ENCODE measurements at places on chromosomes 11 and 22. TPM values are rescaled to one million over a fixed set of nuclear protein-coding genes. Genes with fewer than 3 reads are reported as not detected.

DNA sequence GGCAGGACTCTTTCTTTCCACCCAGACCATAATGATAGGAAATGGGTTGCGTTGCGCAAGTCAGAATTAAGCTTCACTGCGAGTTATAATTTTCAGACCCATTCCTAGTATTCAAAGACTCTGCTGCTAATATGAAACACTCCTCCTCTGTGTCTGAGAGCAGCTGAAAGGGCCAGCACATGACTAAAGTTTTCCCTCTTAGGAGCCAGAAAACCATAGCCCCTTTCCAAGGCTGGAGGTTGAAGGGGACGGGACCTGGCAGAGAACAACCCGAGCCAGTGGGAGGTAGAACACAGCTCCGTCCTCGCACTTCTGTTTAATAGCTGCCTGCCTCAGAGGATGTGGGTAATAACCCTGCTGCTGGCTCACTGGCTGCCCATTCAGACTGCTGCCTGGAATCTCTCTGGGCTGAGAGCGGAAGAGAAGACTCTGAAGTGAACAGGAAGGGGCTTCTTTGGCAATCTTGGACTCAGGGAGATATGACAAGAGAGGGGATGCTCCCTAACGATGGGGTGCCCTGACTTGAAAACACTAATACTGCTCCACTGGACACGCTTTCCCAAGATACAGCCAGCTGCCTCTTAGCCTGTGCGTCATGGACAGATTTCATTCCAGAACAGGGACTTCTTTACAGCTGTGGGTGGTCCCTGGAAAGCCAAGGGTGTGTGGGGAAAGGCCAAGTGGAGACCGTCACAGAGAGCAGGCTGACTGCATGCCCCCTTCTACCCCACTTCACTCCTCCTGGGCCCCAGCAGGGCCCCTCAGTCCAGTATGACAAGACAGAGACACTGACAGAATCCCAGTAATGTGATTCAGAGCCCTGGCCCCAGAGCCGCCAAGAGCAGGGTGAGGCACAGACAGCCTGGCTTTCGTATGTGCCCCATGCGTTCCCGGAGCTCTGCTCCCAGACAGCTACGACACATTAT lies 156.9 kb downstream of the FEZ1 start:
- no peak for DNase-seq
- H3K27me3 ChIP-seq, result peaks cover 82% of the 10 kb centered on the region
- no peaks in the 10 kb centered on the region for H3K36me3 ChIP-seq
- no peak overlapping the region for H3K27ac ChIP-seq
- no peak overlapping the region for H3K4me3 ChIP-seq
- H3K4me1 ChIP-seq, result no peaks in the 10 kb centered on the region

GRCh38 chr11:35479731-35480130 lies 45.7 kb downstream of the PAMR1 start:
- no peaks in the 10 kb centered on the region for H3K27me3 ChIP-seq
- H3K27ac ChIP-seq, result no peak overlapping the region
- no peak overlapping the region for H3K4me3 ChIP-seq
- H3K36me3 ChIP-seq, result no peaks in the 10 kb centered on the region
- peaks cover 11% of the 10 kb centered on the region for H3K4me1 ChIP-seq
- no peak for DNase-seq

OR5M11 gene
- total RNA-seq, result not detected

- H3K27me3 ChIP-seq, result no peaks in the 10 kb centered on the region
- peak within 1 kb of the TSS; percentile 79 for H3K27ac ChIP-seq
- H3K4me3 ChIP-seq, result peak within 1 kb of the TSS; percentile 29
- DNase-seq, result peak; percentile 76
- peaks cover 19% of the 10 kb centered on the region for H3K4me1 ChIP-seq
- H3K36me3 ChIP-seq, result no peaks in the 10 kb centered on the region
Measured at GRCh38 chr11:120137611-120138521, at the start of gene TRIM29. Gene TRIM29, minus strand, starts transcription at chr11:120138113. Its CDS starts 82 bp downstream, at chr11:120138031.

DNA sequence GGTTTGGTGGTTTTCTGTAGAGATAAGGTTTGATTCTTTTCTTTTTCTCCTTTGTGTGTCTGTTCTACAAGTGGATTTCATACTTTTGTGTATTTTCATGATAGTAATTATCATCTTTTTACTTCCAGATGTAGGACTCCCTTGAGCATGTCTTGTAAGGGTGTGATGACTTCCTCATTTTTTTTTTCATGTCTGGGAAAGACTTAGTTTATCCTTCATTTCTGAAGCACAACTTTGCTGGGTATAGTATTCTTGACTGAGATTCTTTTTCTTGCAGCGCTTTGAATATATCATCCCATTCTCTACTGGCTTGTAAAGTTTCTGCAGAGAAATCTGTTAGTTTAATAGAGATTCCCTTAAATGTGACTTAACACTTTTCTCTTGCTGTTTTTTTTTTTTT lies 32.9 kb downstream of the MADD start:
- DNase-seq, result no peak
- peaks cover 51% of the 10 kb centered on the region for H3K36me3 ChIP-seq
- H3K4me1 ChIP-seq, result no peaks in the 10 kb centered on the region
- H3K27ac ChIP-seq, result no peak overlapping the region
- no peaks in the 10 kb centered on the region for H3K27me3 ChIP-seq

- H3K4me1 ChIP-seq, result no peaks in the 10 kb centered on the region
- no peaks in the 10 kb centered on the region for H3K36me3 ChIP-seq
- H3K4me3 ChIP-seq, result no peak overlapping the region
- H3K27ac ChIP-seq, result no peak overlapping the region
- DNase-seq, result no peak
Measured at GRCh38 chr11:128720522-128720985, 26.7 kb downstream of the FLI1 start.

Measured in PC-3 (cell line).